Activated CD4-positive, alpha-beta T cell treated with anti-CD3 and anti-CD28 coated beads, Interleukin-2, amount 50 U/mL, for 1 hour (primary cell): ENCODE measurements at places on chromosomes 6 and 20.

DNA sequence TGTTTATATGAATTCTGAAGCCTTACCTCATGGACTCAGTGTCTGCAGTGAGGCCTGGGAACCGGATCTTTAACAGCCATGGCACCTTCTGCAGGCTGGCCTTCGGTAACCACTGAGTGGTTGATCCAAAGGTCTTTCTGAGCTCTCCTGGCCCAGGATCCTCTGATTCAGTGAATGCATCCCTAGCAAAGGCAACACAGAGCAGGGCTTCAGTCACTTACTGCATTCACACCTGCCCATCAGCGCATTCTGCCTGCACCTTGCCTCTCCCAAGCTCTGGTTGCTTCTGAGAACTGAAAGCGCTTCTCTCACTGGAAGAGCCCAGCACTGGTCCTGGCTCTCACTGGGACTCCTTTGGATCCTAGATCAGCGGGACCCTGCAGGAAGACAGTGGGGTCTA lies 8.4 kb upstream of the CST9 start:
- no peak for DNase-seq

- DNase-seq = no peak
Observed at GRCh38 chr6:151663559-151663958, 143.9 kb upstream of the ESR1 start.

DNA sequence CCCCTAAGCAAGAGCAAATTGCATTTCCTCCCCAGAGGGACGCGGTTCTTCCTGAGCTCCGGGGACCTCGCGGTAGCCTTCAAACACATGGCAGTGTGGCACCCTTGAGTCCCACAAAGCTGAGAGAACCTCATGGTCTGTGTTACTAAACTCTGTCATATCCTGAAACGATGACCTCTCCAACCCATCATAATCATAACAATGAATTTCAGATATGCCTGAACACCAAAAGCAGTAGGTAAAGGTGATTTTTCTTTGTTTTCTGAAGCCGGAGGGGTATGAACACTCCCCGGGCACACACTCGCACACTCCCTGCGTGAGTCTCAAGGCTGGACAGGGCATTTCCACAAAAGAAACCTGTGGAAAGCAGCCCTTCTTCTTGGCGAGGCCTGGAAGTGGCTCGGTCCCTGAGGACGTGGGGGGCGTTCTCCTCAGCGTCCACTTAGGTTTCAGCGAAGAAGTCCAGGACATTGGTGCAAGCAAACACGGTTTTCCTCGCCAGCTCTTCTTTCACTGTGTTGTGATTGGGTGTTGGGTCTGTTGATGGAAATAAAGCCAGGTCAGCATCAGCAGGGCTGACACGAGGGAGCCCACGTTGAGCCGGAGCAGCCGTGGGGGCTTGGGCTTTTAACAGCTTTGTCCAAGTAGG lies 183.4 kb downstream of the ERMARD start:
- no peak for DNase-seq

- DNase-seq = no peak
Observed at GRCh38 chr6:111265842-111266241, 178.5 kb downstream of the SLC16A10 start.

GRCh38 chr6:85677234-85677956 lies 34.7 kb upstream of the SYNCRIP start:
- no peak for DNase-seq

- DNase-seq = no peak
Observed at GRCh38 chr6:81126150-81126549, 626.3 kb downstream of the TENT5A start.

DNA sequence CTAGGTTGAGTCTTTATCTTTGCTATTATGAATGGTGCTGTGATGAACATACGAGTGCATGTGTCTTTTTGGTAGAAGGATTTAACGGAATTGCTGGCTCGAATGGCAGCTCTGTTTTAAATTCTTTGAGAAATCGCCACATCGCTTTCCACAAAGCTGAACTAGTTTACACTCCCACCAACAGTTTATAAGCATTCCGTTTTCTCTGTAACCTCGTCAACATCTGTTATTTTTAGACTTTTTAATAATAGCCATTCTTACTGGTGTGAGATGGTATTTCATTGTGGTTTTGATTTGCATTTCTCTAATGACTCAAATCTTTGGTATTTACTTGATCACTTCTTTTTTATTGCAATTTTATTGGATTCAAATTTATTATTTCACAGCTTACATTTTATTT lies 117.4 kb upstream of the HDGFL1 start:
- no peak for DNase-seq

DNA sequence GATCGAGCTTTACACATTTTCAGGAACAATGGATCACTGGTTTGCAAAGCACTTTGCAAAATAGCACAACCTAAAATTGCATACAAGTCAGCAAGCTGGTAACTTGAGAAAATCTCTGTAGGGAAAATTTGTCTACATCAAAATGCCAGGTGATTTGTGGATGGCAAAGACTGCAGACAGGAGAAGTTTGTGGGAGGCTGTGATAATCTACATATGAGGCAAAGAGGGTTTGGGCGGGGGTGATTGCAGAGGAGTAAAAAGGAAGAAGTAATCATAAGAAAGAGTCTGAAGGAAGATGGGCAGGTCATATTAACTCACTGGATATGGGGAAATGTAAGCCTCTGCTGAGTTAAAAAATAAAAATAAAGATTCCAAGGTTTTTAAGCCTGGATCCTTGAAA lies 166.3 kb upstream of the STXBP5 start:
- no peak for DNase-seq

DNA sequence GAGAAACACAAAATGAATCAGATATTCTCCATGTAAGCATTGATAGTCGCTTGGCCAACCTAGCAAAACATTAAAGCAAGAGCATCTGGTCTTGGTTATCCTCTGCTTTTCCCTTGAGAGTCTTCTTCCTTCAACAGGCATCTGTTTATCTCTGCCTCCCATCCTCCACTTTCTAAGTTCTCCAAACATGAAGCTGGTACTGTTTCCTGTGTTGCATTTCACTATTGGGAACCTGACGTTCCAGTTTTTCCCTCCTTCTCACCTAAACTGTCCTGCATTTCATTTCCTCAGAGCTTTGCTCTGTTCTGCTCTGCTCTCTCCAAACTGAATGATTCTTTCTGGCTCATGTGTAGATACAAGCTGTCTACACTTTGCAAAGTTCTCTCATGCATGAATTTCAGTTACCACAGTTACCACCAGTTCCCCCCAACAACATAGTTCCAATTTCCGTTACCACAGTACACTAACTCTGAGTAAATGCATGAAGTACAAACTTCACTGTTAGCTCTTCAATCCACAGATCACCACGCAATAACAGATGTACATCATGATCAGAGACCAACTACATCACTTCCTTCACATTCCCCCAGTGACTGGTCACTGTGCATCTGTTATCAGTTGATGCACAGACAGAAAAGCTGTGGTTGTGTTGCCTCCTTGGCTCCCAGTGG lies 86.7 kb upstream of the F13A1 start:
- DNase-seq = no peak

- peak; percentile 65 for DNase-seq
Observed at GRCh38 chr6:135180542-135181332, at the start of gene MYB. TSS of gene MYB (plus strand) at chr6:135181308. CDS start at chr6:135181514, 206 bp downstream.

- no peak for DNase-seq
Observed at GRCh38 chr6:3017304-3017703, 17.6 kb downstream of the NQO2 start.

GRCh38 chr20:23296841-23297701 lies 53.5 kb upstream of the NXT1 start:
- no peak for DNase-seq

GRCh38 chr20:52859156-52859876 lies 112.8 kb upstream of the TSHZ2 start:
- no peak for DNase-seq

DNA sequence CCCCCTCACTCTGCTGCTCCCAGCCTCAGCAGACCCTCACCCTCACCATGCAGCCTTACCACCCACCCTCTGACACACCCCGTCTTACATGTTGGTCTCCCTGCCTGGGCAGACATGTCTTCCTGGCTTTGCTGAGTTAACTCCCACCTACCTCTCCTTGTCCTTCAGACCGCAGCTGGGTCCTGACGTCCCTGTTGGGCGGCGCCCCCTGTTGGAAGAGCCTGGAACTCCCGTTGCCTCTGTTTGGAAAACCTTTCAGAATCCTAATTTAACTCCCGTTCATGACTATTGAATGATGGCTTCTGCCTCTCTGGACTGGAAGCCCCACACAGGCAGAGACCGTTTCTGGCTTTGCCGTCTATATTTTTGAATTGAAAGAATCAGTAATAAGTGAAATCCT lies 245.1 kb downstream of the MYLK4 start:
- DNase-seq = no peak

DNA sequence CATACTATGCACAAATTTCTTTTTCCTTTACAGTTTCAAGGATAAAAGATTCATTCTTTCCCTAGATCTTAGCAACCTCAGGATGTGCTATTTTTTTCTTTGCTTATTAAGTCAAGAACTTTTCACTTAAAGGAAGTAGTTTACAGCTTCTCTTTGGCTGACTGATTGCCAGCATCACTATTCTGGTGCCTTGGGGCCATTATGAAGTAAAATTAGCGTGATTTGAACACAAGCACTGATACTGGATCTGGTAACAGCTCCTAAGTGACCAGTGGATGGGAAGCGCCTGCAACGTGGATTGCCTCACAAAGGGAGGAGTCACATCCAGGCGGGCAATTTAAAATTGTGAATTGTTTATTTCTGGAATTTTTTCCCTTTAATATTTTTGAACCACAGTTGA lies 147.1 kb downstream of the ARID1B start:
- no peak for DNase-seq

GRCh38 chr6:136995521-136995920 lies 49.2 kb downstream of the IL20RA start:
- DNase-seq = no peak
